ENCODE measurements at places on chromosomes 2 and 18.

GRCh38 chr18:49166327-49166726 lies 215.6 kb upstream of the SMAD7 start:
- DNase-seq, result no peak

GRCh38 chr18:45567123-45567522 lies 48.2 kb upstream of the SLC14A2 start:
- DNase-seq, result no peak

DNA sequence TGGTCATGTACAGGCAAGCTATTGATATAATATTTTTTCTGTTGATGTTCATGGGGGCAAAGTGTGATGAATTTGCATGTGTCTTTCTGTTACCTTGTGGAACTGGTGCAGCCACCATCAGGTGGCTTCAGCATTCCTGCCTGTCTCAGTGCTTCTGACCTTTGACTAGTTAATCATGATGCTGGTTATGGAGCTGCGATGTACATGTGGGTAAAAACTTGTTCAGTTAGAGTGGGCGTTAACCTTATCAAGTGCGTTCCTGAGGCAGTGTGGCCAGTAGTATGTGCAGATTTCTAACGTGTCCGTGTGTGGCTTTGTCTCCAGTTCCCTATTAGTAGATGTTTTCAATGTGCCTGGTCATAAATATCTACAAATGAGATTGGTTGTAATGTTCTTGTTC lies 127.4 kb upstream of the ZSWIM2 start:
- no peak for DNase-seq

GRCh38 chr18:49457616-49458015 lies 2.8 kb downstream of the DYM start:
- DNase-seq, result no peak

- DNase-seq, result no peak
Observed at GRCh38 chr2:45264227-45265225, 255.3 kb upstream of the SIX2 start.

DNA sequence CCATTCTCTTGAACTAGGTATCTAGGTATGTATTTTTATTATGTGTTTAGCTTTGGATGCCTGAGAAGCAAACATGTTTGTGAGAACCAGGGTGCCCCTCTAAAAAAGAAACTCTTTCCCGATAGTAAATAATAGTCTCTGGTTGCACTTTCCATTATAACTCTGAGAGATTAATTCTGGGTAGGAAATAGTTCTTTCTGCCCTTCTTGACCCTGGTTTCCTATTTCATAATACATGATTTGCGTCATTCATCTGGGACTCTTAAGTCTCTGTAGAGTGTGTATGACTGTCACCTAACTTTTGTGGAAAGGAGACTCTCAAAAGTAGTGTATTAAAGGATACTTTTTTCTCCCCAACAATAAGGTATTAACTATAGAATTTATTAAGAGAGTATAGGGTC lies 31.5 kb downstream of the ACSL3 start:
- no peak for DNase-seq

DNA sequence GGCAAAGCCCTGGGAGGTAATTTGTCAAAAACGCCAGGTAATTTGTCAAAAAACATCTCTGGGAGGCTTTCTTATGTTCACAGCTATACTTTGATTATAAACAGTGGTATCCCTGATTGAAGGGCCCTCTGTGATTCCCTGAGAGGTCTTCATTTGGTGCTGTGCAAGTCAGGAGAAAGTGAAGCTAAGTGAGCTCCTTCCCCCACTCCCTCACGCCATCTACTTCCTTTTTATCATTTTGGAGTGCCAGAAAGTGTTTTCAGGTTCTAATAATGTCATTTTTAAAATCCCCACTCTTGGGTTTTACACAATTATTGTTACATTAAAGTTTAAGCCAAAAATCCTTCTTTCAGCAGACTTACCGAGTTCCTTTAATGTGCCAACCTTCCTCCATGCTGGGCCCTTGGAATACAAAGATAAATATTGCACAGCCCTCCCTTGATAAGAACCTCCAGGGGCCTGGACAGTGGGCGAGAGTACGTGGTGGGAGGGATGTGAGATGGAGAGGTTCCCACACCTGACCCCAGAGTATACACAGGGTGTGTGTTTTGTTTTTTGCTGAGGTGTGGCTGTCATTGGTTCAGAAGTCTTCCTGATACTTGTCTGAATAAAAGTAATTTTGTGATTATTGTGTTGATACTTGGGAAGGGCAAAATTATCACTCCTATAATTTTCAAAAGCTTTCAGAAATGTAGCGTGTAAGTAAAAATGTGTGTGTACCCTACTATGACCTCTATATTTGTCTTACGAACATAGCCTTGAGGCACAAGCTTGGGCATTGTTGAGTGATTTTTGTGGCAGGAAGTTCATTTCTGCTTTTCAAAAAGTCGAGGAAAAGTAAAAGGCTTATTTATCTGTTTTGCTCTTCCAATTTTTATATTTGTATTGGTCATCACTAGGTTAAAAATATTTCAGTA lies 8.2 kb downstream of the MAPRE2 start:
- no peak for DNase-seq

DNA sequence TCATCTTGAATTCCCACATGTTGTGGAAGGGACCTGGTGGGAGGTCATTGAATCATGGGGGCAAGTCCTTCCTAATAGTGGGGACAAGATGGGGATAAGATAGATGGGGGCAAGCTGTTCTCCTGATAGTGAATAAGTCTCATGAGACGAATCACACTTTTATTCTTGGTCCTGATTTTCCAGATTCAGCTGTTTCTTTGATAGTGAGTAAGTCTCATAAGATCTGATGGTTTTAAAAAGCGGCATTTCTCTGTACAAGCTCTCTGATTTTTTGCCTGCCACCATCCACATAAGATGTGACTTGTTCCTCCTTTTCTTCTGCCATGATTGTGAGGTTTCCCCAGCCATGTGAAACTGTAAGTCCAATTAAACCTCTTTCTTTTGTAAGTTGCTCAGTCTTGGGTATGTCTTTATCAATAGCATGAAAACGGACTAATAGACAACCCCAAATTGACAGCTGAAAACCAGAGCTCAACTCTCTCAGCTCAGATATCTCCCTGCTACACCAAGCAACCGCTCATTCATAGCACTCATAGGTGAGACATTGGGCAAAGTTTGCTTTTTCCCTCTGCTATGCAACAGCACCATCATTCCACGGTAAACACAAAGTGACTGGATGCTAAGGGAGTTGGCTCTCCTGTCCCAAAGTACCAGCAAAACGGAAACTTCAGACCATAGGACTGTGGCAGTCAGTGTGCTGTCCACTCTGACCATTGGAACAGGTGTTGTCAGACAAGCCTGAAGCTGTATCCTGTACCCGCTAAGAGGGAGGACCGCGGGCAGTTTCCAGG lies 44.9 kb upstream of the TBC1D8 start:
- DNase-seq, result no peak

DNA sequence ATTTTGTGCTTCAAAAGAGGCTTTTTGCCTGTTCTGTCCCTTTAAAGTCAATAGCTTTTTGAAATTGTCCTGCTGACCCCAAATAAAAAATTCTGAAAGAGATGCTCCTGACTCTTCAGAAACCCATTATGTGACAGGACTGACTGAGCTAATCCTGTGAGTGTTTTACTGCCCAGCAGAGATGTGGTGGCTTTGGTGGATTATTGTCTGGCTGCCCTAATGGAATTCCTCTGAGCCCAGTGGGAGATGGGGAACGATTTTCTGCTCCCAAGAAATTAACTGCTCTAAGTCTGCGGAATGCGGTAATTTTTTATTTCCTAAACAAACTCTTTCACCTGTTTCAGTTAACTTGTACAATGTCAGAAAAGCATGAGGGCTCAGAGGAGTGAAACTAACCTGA lies 258.2 kb downstream of the IKZF2 start:
- DNase-seq, result no peak

DNA sequence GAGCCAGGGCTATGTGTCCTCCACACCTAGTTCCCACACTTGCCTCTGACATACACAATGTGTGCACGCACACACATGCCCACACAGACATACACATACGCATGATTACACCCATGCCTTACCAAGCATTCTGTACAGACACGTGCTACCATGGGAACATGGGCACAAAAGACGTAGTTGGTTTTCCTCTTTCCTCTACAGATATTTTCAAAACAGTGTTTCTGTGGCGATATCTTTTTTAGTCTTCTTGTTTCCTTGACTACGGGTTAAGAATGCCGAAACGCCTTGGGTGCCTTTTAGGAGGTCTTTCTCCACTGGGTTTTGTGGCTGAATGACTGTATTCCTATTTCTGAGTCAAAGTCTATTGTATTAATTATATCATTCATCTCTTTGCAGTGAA lies 75.5 kb upstream of the SPTBN1 start:
- no peak for DNase-seq

- no peak for DNase-seq
Observed at GRCh38 chr2:163348857-163349380, 386.9 kb downstream of the FIGN start.

GRCh38 chr2:207482630-207483029 lies 47.1 kb upstream of the CREB1 start:
- no peak for DNase-seq

- no peak for DNase-seq
Observed at GRCh38 chr2:175576270-175576669, 394.8 kb upstream of the ATP5MC3 start.

GRCh38 chr2:54550547-54550946 lies 94.4 kb downstream of the SPTBN1 start:
- DNase-seq, result no peak

DNA sequence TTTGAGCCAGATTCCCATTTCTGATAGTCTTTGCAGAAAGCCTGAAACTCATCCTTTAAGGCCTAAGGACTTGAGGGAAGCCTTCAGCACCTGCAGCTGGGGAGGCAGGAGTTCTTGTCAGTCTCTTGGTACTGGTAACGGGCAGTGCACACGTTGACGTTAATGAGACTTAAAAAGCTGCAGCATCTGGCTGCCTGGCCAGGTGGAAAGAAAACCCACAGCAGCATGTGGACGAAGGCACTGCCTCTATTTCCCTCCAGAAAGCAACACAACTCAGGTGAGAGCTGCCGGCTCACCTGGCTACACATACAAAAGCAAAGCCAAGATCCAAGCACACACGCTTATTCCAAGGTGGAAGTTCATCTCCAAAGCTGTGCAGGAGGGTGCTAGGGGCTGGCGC lies 178.8 kb downstream of the ANAPC1 start:
- no peak for DNase-seq

DNA sequence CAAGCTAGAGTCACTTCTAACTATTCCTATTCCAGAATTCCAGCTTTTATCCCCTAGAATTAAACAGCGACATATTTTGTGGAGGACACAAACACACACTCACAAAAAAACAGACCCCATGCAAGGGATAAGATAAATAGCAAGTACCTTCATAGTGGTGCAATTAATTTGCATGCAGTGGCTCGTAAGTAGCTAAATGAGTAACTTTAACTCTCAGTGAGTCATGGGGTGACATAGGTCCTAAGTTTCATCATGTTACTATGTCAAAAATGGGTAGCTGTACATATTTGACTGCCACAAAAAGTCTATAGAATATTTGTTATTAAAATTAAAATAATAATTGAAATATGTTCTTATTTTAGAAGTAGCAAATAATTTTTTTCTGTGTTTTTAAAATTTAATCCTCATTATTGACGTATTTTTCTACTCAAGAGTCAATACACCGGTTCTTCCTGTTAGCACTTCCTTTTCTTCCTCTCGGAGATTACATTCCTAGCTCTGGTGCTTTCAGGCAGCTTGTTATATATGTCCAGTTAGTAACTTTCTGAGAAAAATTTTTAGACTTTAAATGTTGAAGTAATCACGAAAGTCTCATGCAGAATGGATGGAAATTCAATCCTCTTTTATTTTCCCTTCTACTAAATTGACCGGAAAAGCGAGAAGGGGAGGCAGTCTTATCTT lies 247.0 kb downstream of the KCNH7 start:
- no peak for DNase-seq

DNA sequence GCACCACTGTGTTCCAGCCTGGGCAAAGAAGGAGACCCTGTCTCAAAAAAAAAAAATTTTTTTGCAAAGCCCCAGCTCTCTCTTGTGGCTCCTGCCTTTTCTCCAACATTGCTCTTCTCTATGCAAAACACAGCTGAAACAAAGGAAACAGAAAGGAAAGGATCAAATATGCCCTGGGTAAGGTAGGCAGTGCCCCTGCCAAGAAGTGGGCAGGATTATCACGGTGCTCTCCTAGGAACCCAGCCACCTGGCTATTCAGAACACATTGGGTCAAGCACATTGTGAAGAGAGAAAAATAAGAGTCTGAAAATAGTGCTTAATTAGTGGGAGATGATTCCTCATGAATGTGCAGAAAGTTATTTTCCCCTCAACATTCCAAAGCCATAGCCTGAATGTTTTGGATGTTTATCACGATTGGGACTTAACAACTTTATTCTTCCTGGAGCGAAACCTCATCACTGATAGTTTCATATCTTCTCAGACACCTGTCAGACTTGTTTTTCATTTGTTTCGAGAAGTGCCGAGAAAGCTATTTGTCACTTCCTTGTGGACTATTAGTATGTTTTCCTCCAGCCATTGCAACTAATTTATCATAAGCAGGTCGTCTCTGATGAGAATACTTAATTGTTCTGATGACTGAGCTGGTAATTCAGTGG lies 42.7 kb upstream of the RPL31 start:
- no peak for DNase-seq

DNA sequence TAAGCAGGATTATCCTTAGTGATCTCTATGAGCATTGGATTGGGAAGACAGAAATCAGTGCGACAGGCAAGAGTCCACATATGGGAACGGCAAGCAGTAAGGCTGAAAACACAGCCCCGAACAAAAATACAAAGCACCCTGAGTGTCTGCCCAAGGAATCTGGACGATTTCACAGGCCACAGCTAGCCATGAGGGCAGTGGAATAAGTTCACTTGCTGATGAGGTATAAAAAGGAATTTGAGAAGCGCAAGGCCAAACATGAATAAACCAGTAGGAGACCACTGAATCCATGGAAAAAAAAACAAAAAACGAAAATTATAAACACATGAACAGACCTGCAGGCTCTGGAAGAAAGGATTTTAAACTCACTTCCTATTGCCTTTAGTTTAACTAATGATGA lies 24.3 kb downstream of the WDSUB1 start:
- DNase-seq, result no peak

DNA sequence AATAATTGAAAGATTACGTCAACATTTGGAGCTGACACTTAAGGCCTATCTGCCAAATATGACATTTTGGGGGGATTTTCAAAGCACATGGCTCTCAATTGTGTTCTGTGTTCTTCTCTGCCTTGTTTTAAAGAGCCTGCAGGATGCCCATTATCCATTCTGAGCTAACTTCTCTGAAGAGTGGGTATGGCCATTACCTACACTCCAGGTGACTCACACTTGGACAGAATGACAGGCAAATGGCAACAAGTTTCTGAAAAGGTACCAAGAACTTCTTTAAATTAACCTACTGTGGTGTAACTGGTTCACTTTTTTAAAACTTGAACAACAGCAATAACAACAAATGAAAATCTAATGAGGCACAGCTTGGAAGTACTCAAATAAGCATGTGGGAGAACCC lies 834.9 kb upstream of the SLC39A10 start:
- no peak for DNase-seq

GRCh38 chr2:74051504-74051903 lies 66.8 kb downstream of the TET3 start:
- no peak for DNase-seq

- DNase-seq, result no peak
Observed at GRCh38 chr2:85681372-85681763, 12.8 kb upstream of the GNLY start.

Measured in activated gamma-delta T cell (primary cell).